ENCODE measurements at places on chromosomes 7 and 10.

GRCh38 chr10:96991313-96991841, 159.3 kb downstream of the LCOR start:
- no peak for DNase-seq

- peak; percentile 16 for DNase-seq
Measured at GRCh38 chr7:129607471-129608120, 3.9 kb upstream of the NRF1 start.

GRCh38 chr7:117675497-117676435, 195.9 kb downstream of the CFTR start:
- DNase-seq = no peak

DNA sequence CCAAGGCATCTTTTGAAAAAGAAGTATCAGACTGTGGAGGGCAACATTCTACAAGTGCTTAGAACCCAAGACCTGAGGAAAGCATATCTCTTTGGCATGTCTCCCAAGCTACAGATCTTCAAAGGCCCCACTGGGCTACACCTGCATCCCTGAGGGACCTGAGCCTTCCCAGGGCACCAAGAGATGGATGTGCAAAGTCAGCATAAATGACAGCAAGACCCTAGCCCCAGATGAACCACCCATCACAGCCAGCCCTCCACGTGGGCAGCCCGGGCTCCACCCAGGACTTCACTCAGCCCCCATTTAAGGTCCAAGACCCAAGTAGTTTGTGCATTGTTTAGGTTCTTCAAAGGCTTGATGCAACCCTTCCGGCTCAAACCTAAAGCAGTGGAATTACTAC, 123.5 kb downstream of the SFMBT2 start:
- no peak for DNase-seq

DNA sequence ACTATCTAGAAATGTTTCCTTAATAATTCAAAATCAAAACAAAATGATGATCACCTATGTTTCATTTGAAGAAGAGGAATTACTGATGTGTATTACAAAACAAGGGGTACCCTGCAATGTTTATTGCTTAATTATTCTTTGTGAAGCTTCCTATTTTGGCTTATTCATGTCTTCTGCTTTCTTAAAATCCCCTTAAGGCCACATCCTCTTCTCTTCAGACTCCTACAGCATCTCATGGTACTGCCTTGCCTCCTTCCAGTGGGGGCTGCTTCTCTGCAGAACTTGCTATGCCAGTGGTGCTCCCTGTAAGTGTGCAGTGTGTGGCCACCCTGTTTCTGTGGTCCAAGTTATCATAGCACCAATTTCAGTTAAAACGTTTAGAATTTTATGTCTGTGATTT, 35.0 kb downstream of the CCDC146 start:
- no peak for DNase-seq

DNA sequence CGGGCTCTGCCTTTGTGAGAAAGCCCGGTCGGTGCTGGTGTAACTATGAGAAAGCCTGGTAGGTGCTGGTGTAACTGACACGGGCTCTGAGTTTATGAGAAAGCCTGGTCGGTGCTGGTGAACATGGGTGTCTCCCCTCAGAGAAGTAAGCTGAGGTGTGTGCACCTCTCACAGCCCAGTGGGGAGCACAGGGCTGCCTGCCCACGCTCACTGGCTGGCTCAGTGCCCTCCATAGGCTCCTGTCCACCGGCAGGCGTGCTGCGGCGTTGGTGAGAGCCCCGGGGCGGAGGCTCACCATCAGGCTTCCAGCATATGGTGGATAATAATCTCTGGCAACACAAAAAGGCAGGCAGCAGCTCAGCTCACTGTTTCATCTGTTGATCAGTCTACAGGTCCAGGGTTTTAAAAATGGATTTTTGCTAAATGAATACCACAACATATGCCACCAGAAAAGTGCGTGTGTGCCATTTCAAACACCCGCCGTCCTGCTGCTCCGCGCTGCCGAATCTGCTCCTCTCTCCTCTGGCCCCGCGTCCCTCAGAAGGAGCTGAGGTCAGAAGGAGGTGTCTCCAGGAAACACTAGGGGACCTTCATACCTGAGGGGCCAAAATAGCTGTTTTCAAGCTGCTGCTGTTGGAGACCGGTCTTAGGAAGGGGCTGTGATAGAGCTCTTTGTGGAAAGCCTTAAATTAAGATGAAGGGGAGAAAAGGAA, 365.7 kb downstream of the DNAJB6 start:
- no peak for DNase-seq

- no peak for DNase-seq
Measured at GRCh38 chr10:670990-671389, 18.5 kb downstream of the DIP2C start.

GRCh38 chr10:74529205-74529604, 297.2 kb upstream of the KAT6B start:
- DNase-seq = no peak

DNA sequence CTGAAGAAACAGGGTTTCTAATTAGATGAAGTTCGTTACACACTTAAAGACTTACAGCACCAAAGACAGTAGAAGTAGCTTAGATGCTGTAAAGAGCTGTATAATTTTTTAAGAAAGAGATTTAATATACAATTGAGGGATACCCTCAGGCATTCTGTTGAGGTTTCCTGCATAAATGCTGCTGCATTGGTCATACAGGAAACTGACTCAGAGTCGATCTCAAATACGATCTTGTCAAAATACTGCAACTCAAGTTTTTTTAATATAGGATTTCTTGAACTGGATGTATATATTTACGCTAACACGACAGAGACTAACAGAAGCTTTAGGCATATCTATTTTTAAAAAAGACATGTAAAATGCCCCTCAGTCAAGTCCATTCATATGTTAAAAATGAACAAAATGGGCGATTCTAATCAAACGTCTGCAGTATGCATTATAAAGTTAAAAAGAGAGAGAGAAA, 2.4 kb upstream of the ARID5B start:
- no peak for DNase-seq

DNA sequence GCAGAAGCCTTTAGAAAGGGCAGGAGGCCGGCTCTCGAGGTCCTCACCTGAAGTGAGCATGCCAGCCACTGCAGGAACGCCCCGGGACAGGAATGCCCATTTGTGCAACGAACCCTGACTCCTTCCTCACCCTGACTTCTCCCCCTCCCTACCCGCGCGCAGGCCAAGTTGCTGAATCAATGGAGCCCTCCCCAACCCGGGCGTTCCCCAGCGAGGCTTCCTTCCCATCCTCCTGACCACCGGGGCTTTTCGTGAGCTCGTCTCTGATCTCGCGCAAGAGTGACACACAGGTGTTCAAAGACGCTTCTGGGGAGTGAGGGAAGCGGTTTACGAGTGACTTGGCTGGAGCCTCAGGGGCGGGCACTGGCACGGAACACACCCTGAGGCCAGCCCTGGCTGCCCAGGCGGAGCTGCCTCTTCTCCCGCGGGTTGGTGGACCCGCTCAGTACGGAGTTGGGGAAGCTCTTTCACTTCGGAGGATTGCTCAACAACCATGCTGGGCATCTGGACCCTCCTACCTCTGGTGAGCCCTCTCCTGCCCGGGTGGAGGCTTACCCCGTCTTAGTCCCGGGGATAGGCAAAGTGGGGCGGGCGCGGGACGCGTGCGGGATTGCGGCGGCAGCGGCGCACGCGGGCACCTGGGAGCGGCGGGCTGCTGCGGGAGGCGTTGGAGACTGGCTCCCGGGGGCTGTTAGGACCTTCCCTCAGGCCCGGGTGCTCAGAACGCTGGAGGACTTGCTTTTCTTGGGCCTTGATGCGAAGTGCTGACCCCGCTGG, at the start of gene FAS:
FAS (plus strand) TSS at position 415 of the 777 bp plus-strand sequence; CDS start at position 494, 79 bp downstream.
- DNase-seq = peak; percentile 48

DNA sequence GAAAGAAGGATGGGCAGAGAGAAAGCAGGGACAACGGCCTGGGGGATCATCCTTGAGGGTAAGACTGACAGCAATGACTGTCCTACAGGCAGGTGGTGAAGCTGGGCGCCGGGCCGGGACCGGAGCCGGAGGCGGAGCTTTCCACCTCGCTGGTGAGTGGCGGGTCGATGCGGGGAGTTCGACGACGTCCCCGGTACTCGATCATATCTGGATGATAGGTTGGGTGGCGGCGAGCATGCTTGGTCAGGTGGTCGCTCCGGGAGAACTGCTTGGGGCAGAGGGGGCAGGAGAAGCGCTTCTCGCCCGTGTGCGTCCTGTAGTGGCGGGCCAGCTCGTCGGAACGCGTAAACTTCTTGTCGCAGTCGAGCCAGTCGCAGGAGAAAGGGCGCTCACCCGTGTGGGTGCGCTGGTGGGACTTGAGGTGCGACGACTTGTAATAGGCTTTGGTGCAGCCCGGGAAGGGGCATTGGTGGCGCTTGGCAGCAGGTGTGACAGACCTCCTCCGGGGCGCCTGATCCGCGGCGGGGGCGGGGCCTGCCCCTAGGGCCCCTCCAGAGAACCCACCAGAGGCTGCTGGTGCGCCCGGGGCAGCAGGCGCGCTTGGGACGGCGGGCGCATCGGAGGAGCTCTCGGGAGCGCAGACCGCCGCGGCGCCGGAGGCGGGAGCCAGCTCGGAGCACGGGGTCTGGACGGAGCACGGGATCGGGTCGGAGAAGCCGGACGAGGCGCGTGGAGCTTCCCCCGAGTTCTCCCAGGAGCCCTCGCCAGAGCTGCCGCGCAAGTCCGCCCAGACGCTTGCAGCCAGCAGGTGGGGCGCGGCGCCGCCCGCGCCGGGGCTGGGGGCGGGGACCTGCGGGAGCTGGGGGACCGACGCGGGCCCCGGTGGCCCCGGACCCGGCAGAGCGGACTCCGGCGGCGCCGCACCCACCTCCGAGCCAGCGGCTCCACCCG, 752 bp downstream of the KLF14 start:
- DNase-seq = no peak

DNA sequence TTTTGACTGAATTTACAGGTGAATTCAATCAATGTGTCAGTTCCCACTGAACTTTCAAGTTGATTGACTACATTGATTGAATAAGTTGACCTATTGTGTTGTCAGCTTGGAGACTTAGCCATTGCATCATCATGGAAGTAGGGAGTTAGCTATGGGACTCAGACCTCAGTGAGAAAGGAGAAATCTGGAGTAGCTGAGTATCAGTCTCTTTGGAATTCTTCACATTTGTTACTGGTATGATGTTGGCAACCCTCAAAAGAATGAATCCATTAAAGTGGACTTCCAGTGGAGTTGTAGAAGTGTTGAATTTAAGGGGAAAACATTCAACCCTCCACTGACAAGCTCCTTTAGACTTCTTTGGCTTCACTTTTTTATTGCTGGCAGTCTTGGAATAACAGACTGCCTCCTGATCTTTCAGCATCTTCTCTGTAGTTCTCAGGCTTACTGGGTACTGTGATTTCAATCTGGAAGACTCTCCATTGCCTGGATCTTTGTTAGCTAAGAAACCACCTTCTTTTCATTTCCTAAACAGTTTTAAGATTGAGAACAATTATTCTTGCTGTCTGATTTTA, 160.3 kb upstream of the NRP1 start:
- DNase-seq = no peak

GRCh38 chr10:128009372-128010126, 102.6 kb downstream of the PTPRE start:
- DNase-seq = no peak

GRCh38 chr7:106895246-106895864, 30.3 kb downstream of the PIK3CG start:
- DNase-seq = no peak

- no peak for DNase-seq
Measured at GRCh38 chr10:44911081-44911540, at the start of gene TMEM72. TSS of gene TMEM72 (plus strand) at chr10:44911337. CDS start at chr10:44911513, 176 bp downstream.

GRCh38 chr7:31079126-31079823, 27.2 kb downstream of the ADCYAP1R1 start:
- no peak for DNase-seq

GRCh38 chr10:78802866-78803265, 265.9 kb upstream of the ZMIZ1 start:
- DNase-seq = no peak

GRCh38 chr7:140676306-140676705, 3.6 kb downstream of the ADCK2 start:
- DNase-seq = no peak

DNA sequence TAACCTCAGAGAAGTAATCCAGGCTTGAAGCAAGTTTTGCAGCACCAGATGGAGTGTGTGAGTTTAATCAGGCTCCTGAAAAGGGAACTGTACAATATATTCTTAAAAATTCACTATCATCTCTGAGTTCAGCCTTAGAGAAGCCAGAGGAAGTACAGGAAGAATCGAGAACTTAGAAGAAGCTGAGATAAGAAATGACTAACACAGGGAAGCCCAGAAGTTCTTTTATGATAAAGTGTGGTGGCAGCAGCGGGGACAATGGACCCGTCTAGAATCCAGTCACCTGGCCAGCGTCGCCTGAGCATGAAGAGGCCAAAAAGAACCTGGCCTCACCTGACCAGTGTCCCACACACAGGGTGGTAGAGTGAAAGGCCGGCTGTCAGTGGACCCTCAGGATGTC, 161.0 kb downstream of the USP6NL start:
- no peak for DNase-seq

DNA sequence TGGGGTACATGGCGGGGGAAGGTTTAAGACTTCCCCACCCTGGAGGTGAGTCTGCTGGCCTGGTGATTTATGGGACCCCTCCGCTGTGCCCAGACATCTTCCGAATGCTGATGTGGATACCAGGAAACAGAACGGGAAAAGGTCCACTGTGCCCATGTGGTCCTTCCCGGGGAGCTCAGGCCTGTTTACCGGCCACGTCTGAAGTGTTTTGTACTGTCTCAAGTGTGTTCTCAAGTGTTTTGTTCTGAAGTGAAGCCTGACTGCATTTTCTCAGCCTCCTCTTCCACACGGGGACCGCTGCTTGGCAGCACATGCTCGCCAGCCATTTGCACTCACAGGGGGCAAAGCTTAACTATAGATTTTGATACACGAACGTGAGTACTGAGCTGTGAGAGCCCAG, 127.2 kb downstream of the TEX36 start:
- no peak for DNase-seq

GRCh38 chr10:71089162-71089561, 123.2 kb upstream of the UNC5B start:
- DNase-seq = no peak

DNA sequence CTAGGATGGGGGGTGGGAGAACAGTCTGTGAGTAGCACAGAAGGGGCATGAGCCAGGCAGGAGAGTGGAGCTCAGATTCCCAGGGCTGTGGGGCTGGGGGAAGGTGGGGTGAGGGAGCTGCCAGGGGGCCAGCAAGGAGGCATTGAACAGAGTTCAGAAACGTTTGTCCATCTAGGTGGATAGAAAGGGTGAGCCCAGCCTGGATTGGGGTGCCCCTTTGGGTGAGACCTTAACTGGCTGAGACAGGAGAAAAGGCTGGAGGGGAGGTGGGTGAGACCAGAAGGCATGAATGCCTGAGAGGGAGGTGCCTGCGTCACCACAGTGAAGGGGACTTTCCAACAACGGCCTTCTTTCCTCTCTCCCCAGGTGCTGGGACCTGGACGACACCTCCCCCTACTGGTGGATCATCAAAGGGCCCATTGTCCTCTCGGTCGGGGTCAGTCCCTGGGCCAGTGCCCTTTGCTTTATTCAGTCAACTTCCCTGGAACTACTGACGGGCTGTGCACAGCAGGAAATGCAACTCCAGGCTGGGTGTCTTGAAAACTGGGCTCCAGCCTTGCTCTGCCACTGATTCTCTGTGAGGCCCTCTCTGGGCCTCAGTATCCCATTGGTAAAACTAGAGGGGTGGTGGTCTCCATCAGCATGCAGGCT, 11.0 kb downstream of the GHRHR start:
- no peak for DNase-seq

All from stimulated activated CD4-positive, alpha-beta T cell treated with anti-CD3 and anti-CD28 coated beads, Interleukin-1b, Interleukin-23, amount 100 ng/mL, for 1 hour (primary cell).